ENCODE measurements at places on chromosomes 4 and X.
A peak's percentile ranks its signal among the peaks of the same experiment; 100 is the strongest.

GRCh38 chrX:44042751-44043150, 69.6 kb upstream of the NDP start:
- no peak for DNase-seq

- no peak for DNase-seq
Measured at GRCh38 chr4:150510176-150510865, 71.6 kb upstream of the MAB21L2 start.

- DNase-seq, result no peak
Measured at GRCh38 chr4:3219761-3220475, 29.0 kb upstream of the MSANTD1 start.

- DNase-seq, result peak; percentile 43
Measured at GRCh38 chr4:36551697-36552214, 270.3 kb downstream of the DTHD1 start.

DNA sequence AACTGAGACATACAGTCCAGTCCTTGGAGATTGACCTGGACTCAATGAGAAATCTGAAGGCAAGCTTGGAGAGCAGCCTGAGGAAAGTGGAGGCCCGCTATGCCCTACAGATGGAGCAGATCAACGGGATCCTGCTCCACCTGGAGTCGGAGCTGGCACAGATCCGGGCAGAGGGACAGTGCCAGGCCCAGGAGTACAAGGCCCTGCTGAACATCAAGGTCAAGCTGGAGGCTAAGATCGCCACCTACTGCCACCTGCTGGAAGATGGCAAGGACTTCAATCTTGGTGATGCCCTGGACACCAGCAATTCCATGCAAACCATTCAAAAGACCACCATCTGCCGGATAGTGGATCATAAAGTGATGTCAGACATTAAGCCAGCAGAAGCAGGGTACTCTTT, 20.4 kb upstream of the FRMPD3 start:
- DNase-seq, result no peak

- DNase-seq, result no peak
Measured at GRCh38 chr4:113148925-113149324, 99.5 kb downstream of the ANK2 start.

- DNase-seq, result no peak
Measured at GRCh38 chr4:159293811-159294515, 191.1 kb downstream of the RAPGEF2 start.

DNA sequence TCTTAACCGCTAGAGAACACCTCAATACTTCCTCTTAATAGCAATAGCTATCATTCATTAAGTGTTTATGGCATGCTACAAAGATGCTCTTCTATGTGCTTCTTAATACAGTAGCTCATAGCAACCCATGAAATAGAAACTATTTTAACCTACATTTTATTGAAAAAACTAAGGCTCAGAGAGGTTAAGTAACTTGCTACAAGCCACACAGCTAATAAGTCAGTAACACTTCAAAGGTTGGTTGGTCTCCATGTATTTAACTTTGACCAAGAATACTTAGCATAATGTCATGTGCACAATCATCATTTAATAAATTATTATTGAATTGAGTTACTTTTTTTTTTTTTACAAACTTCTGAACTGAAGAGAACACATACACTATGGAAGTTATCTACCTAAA, 36.1 kb downstream of the IL13RA1 start:
- no peak for DNase-seq

GRCh38 chr4:188841523-188841922, 702.3 kb downstream of the TRIML1 start:
- DNase-seq, result no peak

GRCh38 chr4:180434131-180434895, 1808.9 kb upstream of the TENM3 start:
- no peak for DNase-seq

GRCh38 chr4:163610648-163611047, 116.2 kb downstream of the TMA16 start:
- DNase-seq, result no peak

GRCh38 chrX:19863212-19863856, 24.1 kb downstream of the SH3KBP1 start:
- DNase-seq, result no peak

DNA sequence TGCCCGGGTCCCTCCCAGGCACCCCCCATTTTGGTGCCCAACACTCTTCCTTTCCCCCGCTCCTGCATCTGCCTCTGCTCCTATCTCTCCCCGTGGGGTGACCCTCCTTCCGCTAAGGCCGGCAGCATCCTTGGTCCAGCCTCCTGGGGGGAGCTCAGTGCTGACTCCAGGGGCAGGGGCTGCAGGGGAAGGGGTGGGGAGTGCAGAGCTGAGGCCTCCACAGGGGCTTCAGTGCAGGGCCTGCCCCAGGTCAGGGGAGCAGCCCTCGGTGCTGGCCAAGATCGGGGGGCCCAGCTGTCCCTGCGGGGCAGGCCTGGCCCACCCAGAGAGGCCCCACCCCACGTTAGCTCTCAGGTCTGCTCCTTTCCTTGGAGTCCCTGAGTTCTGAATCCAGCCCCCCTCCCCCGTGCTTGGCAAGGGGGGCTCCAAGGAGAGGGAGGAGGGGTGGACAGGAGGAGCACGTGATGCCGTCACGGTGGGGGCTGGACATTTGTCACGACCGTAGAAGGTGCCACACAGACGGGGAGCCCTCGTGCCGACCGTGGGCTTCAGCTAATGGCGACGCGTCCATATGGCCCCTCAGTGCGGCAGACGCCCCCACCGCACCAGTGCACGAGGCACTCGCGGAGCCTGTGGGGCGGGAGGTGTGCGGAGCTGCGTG, 63.5 kb upstream of the ADRA2C start:
- DNase-seq, result no peak

- DNase-seq, result no peak
Measured at GRCh38 chr4:11869191-11869870, 440.6 kb upstream of the HS3ST1 start.

DNA sequence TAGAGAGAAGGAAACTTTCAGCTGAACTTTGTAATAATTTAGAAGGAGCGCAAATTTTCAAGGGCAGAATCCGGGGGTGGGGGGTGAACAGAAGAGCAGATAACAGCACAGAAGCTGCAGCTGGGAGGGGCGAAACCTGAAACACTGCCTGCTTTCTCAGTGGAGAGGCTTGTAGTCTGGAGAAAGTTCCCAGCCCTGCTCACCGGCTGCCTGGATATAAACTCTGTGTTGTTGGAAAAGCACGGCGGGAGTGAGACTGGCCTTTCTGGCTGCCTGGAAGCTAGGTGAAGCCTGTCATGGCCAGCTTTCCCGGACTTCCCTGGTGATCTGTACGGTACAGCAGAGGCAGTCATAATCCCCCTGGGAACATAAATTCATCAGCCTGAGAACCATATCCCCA, 1352.1 kb upstream of the DIAPH2 start:
- DNase-seq, result no peak

- no peak for DNase-seq
Measured at GRCh38 chr4:100340512-100341485, 150.5 kb upstream of the DDIT4L start.

- DNase-seq, result no peak
Measured at GRCh38 chr4:174808836-174809235, 20.2 kb downstream of the GLRA3 start.

DNA sequence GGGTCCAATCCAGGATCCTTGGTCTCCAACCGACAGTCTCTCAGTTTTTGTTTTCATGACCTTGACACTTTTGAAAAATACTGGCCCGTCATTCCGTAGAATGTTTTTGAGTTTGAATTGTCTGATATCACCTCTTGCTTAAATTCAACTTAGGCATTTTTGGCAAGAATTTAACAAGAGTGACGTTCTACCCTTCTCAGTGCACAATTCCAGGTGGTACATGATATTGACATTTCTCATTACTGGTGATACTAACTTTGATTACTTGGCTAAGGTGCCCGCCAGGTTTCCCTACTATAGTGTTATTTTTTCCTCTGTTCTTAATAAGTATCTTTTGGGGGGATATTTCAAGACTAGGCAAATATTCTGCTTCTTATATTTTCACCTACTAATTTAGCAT, 215.1 kb downstream of the NR3C2 start:
- DNase-seq, result no peak

DNA sequence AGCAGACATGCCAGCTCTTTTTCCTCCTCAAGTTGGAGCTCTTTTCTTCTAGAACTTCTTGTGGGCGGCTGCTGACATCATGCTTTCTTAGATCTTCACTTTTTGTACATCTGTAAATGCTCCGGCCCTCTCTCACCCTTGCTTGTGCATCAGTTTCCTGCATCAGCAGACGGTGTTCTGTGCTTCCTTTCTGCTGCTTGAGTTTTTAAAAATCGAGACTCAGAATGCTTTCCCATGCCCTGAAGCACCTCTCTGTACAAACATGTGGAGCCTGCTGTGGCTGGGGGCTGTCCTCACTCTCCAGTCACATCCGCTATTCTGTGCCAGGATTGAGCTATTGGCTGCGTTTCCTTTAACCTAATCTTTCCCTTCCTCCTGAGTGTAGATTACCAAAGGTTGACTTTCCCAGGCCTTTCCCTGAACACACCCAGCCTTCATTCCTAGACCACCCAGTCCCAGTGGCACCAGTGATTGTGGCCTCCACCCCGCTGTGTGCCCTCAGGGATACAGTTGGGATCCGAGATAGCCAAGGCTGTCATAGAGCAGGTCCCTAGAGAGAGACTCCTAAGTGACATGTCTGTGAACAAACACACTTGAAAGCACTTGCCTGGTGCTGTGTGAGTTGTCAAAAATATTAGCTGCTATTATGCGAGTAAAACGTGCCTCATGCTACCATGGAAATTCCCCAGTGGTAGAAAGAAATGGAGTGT, 41.9 kb downstream of the TNIP2 start:
- DNase-seq, result peak; percentile 37

DNA sequence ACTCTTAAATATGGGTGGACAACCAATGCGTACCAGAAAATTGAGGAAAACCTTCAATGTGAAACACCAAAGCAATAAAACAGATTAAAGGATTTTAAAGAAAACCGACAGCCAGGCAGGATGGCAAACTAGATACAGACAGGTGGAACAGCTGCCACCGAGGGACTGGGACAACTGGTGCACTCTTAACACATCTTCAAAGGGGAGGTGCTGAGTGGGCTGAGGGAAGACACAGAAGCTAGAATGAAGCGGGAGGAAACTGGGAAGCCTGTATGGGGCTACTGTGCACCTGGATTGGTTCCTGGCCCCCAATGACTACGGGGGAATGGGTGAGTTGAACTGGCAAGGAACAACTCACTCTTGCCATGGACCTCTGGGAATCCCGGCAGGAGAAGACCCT, 20.7 kb downstream of the ZNF280C start:
- no peak for DNase-seq

DNA sequence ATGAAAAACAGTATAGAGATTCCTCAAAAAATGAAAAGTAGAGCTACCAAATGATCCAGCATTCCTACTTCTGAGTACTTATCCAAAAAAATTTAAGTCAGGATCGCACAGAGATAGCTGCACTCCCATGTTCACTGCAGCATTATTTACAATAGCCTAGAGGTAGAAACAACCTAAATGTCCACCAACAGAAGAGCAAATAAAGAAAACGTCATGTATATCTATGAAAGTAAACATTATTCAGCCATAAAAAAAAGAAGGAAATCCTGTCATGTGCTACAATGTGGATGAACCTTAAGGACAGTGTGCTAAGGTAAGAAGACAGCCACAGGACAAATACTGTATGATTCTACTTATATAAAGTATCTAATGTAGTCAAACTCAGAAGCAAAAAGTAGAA, 12.4 kb downstream of the THOC2 start:
- DNase-seq, result no peak

DNA sequence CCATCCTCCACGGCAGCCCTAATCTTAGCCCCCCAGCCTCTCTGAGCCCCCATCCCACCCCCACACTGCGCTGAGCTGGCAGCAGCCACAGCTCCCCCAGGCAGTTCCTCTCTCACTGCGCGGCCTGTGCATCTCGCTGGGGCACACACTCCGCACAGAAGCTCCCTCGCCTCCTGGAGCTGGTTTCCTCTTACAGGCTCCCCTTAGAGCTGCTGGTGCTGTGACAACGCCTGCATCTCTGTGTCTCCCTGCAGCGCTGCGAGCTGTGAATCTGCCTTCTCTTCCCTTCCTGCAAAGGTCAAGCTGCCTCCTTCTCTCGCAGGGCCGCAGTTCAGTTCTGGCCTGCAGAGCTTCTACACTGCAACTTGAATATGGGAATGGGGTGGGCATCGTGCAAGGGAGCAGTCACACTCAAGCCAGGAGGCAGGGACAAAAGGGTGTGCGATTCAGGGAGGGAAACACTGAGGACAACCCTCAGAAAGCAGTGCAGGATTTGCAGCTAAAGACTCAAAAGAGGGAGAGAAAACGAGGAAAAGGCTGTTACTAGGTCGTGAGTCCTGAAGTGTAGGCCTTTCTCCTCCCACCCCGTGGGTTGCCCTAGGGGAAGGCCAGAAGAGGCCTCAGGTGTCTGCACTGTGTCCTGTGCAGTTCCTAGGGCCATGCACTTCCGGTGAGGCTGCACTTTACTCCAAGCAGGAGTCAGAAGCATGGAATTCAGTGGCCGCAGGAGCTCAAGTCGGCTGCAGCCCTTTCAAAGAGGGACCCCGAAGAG, 87.0 kb downstream of the BCOR start:
- DNase-seq, result no peak

DNA sequence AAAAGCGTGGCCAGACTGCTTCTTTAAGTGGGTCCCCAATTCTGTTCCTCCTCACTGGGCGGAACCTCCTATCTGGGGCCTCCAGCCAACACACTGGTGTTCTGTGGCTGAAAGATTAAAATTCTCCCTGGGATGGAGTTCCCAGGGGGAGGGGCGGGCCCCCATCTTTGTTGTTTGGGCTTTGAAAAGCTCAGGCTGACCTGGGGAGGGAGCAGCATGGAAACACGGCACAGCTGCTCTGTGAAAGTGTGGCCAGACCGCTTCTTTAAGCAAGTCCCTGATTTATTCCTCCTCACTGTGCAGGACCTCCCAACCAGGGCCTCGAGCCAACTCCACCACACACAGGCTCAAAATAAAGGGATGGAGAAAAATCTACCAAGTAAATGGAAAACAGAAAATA, 219.5 kb downstream of the TMEM47 start:
- DNase-seq, result no peak

GRCh38 chrX:49919617-49920016, 2.8 kb upstream of the CLCN5 start:
- DNase-seq, result peak; percentile 8

- DNase-seq, result no peak
Measured at GRCh38 chr4:56215141-56215783, 172.0 kb downstream of the AASDH start.

- DNase-seq, result no peak
Measured at GRCh38 chr4:155738548-155738947, 20.3 kb upstream of the GUCY1B1 start.

GRCh38 chrX:11430271-11430670, 137.1 kb downstream of the AMELX start:
- no peak for DNase-seq

GRCh38 chrX:115576676-115577075, 15.7 kb downstream of the PLS3 start:
- DNase-seq, result no peak

DNA sequence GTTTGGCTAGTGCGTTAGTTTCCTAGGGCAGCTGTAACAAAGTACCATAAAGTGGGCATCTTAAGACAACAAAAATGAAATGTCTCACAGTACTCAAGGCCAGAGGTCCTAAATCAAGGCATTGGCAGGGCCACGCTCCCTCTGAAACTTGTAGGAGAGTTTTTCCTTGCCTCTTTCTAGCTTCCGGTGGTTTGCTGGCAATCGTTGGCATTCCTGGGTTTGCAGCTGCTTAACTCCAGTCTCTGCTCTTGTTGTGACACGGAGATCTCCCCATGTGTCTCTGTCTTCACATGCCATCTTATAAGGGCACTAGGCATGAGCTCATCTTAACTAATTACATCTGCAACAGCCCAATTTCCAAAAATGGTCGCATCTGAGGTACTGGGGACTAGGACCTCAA, 362.0 kb upstream of the BOD1L1 start:
- no peak for DNase-seq
